ENCODE measurements at places on chromosomes 2 and 18. TPM values are rescaled to one million over a fixed set of nuclear protein-coding genes. Genes with fewer than 3 reads are reported as not detected.
A peak's percentile ranks its signal among the peaks of the same experiment; 100 is the strongest.

DNA sequence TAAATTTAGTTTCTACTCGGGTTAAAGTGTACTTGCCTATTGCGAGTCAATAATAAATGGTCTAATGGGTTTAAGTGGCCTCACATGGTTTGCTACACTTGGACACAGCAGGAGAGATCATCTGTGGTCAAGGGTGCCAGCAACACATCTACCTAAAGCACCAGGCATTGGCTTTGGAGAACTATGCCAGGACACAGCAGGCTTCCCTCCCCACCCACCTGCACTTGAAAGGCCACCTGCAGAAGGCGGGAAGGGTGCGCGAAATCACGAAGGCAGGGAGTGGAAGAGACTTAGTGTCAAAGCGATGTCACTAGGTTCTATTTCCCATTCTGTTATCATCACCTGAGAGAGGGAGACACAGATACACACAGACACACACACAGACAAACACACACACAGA lies 44.5 kb downstream of the MYT1L start:
- no peak for ATAC-seq

GRCh38 chr2:233821196-233821595 lies 33.1 kb downstream of the HJURP start:
- no peak for ATAC-seq

- no peak for ATAC-seq
Measured at GRCh38 chr18:45821026-45821425, 4.4 kb upstream of the SIGLEC15 start.

DNA sequence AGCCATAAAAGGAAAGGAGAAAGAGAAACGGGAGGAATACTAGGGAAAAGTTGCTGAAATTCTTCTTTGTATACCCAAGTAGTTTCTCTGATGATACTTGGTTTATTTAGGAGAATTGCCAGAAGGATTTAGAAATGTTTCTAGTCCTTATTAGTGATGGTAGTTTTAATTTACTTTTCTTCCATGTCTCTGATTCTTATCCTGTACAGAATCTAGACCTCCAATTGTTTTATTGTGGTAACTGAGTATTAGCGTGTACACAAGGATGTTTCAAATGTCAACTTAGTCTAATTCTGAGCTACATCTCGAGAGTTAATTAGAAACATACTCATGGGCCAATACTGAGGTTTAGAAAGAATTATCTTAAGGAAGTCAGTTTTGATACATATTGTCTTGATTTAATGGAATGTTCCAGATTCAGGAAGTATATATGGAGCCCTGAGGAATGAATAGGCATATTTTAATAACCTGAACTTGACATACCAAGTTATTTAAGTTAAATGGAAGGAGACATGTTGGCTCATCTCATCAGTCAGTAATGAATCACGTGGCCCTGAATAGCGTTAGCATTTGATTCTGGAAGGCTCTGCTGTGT lies 219.6 kb downstream of the LTBP1 start:
- ATAC-seq: no peak

DNA sequence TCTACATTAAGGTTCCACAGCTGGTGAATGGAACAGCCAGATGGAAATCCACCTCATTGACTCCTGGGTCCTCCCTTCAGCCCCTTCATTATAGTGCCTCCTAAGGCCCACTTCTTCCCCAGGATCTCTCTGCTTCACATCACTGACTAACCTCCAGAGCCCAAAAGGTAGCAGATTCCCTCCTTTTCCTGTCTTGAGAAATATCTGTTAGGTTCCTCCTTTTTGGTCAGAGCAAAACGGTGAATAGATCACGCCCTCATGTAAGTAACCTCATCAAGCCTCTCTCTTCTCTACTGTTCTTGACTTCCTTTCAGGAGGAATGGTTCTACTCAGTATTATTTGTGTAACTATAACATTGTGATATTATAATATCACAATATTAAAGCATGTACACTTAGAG lies 155.0 kb upstream of the SRD5A2 start:
- no peak for ATAC-seq

GRCh38 chr2:220663065-220663464 lies 909.0 kb downstream of the EPHA4 start:
- no peak for ATAC-seq

- no peak for ATAC-seq
Measured at GRCh38 chr2:1656326-1656960, 87.9 kb downstream of the PXDN start.

DNA sequence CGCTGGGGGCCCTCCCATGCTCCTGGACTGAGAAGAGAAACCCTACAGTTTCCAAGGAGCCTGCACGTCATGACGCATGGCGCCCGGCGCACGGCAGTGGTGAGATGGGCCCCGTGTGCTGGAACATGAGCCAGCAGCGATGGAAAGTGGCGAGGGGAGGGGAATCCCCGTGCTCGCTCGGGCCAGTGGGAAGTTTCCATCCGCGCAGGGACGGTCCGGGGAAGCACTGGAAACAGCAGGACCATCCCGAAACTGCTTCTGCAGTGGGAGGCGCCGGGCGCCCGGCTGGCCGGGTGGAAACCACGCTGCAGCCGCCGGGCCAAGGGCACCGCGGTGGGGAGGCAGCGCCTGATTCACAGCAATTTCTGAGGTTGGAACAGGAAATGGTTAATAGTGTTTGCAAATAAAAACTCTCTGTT lies 4.9 kb upstream of the PDCD1 start:
- no peak for ATAC-seq

GRCh38 chr2:199018826-199019225 lies 438.9 kb downstream of the SATB2 start:
- no peak for ATAC-seq

DNA sequence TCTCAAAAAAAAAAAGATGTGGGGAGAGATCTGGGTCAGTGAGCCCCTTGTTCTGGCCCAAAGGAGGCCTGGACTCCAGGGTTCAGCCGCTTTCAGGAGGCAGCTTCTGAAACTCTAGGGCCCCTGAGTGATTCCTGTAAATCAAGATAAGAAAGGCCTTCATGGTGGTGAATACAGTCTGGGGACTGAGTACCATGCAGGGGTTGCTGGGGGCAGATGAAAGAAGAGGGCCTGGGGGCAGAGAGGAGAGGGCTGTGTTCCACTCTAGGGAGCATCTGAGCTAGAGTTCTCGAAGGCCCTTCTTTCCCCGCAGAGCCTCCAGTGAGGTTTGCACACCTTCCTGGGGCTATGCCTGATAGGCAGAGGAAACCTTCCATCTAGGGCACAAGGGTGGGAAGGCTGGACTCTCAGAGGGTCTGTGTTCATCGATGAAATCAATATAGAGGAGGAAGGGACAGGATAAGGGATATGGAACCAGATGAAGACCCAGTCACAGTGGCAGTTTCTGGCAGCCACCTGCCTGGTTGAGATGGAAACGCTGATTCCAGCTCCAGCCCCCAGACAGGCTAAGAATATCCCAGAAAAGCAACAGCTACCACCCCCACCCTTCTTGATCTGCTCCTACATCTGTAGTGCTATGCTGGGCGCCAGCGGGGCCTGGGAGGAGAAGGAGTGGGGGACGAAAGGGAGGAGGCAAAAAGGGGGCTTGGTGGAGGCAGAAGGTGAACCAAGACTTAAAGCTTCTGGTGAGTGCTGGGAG lies 4.7 kb upstream of the CDK5R2 start:
- ATAC-seq: no peak

GRCh38 chr18:79365701-79366100 lies 30.0 kb upstream of the NFATC1 start:
- ATAC-seq: no peak

GRCh38 chr18:58599106-58599505 lies 29.8 kb downstream of the ALPK2 start:
- ATAC-seq: no peak

GRCh38 chr2:228600265-228600664 lies 418.8 kb upstream of the SPHKAP start:
- ATAC-seq: peak; percentile 69

GRCh38 chr2:120308038-120308910 lies 37.7 kb upstream of the INHBB start:
- ATAC-seq: no peak

- peak; percentile 14 for ATAC-seq
Measured at GRCh38 chr2:240624011-240624949, 1.0 kb upstream of the GPR35 start.

DNA sequence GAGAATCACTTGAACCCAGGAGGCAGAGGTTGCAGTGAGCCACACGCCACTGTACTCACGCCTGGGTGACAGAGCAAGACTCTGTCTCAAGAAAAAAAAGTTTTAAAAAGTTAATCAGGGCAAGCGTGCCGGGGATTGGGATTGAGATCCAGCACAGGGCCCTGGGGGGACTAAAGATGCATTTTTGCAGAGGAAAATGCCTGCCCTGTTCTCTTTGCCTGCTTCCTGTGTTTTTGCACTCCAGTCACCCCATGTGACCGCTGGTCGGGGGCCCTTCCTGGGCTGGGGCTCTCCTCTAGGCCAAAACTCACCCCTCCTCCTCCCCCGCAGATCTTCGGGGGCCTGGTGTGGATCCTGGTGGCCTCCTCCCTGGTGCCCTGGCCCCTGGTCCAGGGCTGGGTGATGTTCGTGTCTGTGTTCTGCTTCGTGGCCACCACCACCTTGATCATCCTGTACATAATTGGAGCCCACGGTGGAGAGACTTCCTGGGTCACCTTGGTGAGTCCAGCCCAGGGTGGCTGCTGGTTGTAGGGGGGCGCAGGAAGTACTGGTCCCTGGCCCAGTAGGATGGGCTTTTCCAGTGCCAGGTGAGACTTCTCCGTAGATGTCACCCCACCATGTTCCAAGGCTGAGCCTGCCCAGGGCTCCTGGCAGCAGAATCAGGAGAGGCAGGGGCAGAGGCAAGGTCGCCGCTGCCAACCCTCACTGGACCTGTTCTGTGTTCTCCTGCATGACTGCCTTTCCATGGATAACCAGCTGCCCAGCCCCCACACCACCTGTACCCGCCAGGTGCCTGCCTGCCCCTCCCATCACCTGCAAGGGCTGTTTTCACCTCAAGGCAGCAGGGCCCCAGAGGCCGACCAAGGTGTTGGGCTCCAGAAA lies 22.4 kb downstream of the MAL start:
- no peak for ATAC-seq

GRCh38 chr2:242004902-242005230 lies 135.3 kb downstream of the RTP5 start:
- no peak for ATAC-seq

- ATAC-seq: peak; percentile 24
Measured at GRCh38 chr2:6922201-6922656, 5.0 kb downstream of the RNF144A start.

- ATAC-seq: no peak
Measured at GRCh38 chr2:185128996-185129395, 530.7 kb downstream of the ZNF804A start.

DNA sequence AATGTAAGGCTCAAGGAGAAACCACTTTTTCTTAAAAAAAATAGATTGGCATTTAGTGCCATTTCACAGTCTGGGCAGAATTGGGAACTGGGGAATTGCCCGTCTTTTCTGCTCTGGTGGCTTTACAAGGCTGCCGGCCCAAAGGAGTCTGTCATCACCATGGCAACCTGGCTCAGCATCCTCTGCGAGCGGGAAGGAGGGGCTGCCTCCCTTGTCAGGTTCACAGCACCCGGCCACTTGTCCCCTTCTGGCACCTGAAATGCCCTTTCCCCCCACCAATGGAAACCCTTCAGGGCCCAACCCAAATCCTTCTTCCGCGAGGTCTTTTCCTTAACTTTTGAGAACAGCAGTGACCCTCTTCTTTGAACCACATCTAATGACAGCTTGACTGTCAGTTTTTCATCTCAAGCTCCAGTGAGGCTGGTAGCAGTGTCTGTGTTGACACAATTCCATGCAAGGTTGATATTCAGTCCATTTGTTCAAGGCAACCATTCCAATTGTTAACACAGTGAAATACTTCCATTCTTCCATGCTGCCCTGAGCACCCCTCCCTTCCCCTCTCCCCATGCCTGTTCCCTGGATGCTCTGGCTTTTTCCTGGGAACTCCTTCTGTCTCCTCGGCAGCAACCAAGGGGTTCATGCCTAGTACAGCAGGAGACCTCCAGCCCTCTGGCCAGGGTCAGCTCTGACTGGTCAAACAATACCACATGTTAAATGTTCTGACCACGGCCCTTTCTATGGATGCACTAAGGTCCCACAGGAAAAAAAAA lies 79.6 kb downstream of the DNER start:
- peak; percentile 92 for ATAC-seq

DNA sequence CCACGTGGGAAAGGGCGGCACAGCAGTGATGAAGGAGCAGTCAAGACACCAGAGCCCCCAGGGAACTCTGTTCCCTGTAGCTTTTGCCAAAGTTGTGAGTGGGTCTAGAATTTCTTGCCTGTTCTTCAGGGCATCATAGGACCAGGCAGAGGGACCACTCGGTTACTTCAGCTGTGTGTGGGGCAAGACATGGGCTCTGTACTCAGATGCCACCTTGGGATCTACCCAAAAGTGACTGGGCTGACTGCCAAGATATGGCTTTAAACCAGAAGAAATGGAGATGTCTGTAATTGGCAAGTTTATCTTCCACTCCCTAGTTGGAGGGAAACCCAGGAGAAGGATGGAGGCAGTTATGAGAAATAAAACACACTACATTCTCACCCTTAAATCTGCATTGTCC lies 29.6 kb downstream of the KCNF1 start:
- ATAC-seq: no peak

DNA sequence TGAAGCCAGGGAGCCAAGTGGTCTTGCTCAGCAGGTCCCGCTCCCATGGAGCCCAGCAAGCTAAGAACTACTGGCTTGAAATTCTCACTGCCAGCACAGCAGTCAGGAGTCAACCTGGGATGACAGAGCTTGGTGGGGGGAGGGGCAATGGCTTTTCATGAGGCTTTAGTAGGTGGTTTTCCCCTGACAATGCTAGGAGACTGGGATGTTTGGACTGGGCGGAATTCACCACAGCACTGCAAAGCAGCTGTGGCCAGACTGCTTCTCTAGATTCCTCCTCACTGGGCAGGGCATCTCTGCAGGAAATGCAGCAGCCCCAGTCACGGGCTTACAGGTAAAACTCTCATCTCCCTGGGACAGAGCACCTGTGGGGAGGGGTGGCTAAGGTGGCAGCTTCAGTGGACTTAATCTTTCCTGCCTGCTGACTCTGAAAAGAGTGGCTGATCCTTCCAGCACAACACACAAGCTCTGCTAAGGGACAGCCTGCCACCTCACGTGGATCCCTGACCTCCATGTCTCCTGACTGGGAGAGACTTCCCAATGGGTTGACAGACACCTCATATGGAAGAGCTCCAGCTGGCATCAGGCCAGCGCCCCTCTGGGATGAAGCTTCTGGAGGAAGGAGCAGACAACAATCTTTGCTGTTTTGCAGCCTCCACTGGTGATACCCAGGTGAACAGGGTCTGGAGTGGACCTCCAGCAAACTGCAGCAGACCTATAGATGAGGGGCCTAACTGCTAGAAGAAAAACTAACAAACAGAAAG lies 349.7 kb upstream of the ST6GAL2 start:
- ATAC-seq: no peak

The TEX44 gene
- total RNA-seq: not detected

The SPEG gene
- 47.6 TPM for total RNA-seq

The POTEF gene
- total RNA-seq: not detected

The RAD51AP2 gene
- 0.81 TPM for total RNA-seq

The MAPRE3 gene
- 11.7 TPM for total RNA-seq

The NR4A2 gene
- total RNA-seq: 0.11 TPM

The NDUFB3 gene
- 109 TPM for total RNA-seq

The SNED1 gene
- total RNA-seq: 0.96 TPM
